Activated naive CD4-positive, alpha-beta T cell treated with anti-CD3 and anti-CD28 coated beads for 36 hours (primary cell): ENCODE measurements at places on chromosomes 2 and 18. TPM values are rescaled to one million over a fixed set of nuclear protein-coding genes. Genes with fewer than 3 reads are reported as not detected.

The SLC9A4 gene
- 0.10 TPM for total RNA-seq

The SNTG2 gene
- 1.0 TPM for total RNA-seq

The ALPI gene
- total RNA-seq: not detected

The CMPK2 gene
- total RNA-seq: 7.7 TPM

The REG3A gene
- not detected for total RNA-seq

The IL1B gene
- not detected for total RNA-seq

DNA sequence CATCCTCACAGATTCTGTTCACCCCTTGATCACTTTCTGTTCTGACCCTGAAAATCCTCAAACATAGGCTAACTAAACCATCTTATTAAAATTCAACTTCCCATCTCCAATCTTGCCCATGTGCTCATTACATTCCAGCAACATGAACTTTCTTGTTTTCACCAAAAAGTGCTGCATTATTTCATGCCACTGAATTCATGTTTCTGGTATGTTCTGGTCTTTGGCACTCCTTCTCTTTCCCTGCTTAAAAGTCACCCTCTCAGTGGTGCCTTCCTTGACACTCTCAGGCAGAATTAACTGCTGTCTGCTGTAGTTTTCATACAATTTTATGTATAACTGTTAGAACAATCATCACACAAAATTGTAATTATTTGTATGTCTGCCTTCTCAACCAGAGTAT, 247.7 kb upstream of the RBMS1 start:
- H3K27me3 ChIP-seq: no peaks in the 10 kb centered on the region
- H3K4me1 ChIP-seq: peaks cover 2% of the 10 kb centered on the region

DNA sequence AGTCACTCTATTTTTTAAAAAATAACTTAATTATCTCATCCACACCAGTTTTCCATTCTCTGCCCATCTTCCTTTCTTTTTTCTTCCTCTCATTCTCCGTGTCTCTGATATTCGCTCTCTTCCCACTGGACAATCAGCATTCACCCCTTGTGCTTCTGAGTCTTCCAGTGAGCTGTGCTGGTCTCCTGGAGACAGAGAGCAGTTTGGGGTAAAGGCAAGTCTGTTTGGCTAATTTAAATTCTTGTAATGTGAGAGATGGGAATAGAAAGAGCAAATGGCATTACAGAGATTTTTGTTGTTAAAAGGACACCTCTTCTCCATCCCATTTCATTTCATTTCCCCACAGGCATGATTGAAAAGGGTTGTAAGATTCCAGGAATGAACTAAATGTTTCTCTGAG, 107.5 kb downstream of the DTNA start:
- no peak overlapping the region for H3K4me3 ChIP-seq
- no peak overlapping the region for H3K27ac ChIP-seq
- peaks cover 10% of the 10 kb centered on the region for H3K27me3 ChIP-seq
- DNase-seq: no peak
- H3K4me1 ChIP-seq: no peaks in the 10 kb centered on the region

- DNase-seq: no peak
- H3K4me3 ChIP-seq: no peak overlapping the region
- no peaks in the 10 kb centered on the region for H3K27me3 ChIP-seq
- no peak overlapping the region for H3K27ac ChIP-seq
These were observed 415.5 kb downstream of the CBLN2 start for GRCh38 chr18:72128649-72129048.

DNA sequence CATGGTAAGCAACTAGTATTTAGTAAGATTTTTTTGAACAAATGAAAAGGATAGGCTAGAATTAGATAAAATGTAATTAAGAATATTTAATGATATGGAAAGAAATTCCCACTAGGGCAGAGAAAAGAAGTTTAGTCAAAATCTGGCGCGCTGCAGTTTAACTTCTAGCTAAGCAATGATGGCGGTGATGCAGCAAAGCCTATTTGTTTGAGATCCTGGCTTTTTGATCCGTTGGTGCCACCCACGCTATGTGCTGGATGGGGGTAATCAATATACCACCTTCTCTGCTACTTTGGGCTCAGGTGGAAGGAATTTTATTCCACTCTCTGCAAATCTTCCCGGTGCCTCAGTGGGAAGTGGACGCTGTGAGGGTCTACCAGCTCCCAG, 421 bp upstream of the FAM171B start:
- H3K36me3 ChIP-seq: no peaks in the 10 kb centered on the region
- no peak for DNase-seq
- peaks cover 9% of the 10 kb centered on the region for H3K4me1 ChIP-seq
- peak overlapping the region; percentile 30 for H3K4me3 ChIP-seq

GRCh38 chr2:85353876-85354285, 447 bp downstream of the RETSAT start:
- peaks cover 35% of the 10 kb centered on the region for H3K4me1 ChIP-seq
- H3K36me3 ChIP-seq: peaks cover 30% of the 10 kb centered on the region
- H3K4me3 ChIP-seq: peak overlapping the region; percentile 99
- H3K27me3 ChIP-seq: no peaks in the 10 kb centered on the region
- DNase-seq: peak; percentile 23

DNA sequence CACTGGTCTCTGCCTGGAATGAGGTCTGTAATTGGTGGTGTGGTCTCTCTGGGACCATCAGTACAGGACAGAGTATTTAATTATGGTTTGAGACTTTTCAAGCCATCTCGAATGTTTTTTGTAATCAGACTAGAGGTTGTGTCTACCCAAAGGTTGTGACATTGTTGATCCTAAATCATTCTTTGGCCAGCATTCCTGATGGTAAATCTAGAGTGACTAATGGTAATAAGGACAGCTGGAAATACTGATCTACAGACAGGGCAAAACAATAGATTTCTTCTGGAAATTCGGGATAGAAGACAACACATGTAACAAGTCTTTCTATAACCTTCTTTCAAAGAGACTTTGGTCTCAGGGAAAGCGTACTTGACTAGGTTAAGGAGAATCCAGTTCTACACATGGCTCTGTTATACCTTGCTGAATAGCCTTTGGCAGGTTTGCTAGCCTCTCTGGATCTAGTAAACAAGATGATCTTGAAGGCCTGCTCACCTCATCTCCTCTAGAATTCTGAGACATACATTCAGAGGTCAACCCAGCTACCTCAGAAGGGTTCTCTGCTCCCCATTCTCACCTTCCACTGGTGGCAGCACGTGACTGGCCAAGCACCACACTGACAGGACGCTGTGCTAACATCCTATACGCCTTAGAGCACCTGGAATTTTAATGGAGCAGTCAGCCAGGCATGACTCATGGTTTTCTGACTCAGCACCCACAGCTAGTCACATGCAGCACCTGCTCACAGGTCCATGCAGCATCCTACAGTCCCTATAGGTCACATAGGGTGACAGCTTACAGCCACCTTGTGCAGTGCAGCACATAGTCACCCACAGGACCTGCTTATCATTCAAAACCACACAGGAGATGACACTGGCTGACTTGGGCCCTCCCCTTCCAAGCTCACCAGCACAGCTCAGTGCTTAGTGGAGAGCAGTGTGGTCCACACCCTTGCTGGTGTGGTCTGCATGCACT, 12.2 kb downstream of the PLB1 start:
- H3K36me3 ChIP-seq: no peaks in the 10 kb centered on the region
- H3K27ac ChIP-seq: no peak overlapping the region
- DNase-seq: peak; percentile 27
- no peaks in the 10 kb centered on the region for H3K27me3 ChIP-seq

GRCh38 chr2:180015951-180016709, 9.0 kb upstream of the CWC22 start:
- H3K27ac ChIP-seq: no peak overlapping the region
- no peak for DNase-seq
- no peaks in the 10 kb centered on the region for H3K36me3 ChIP-seq
- no peak overlapping the region for H3K4me3 ChIP-seq
- H3K27me3 ChIP-seq: peaks cover 6% of the 10 kb centered on the region

- no peak overlapping the region for H3K4me3 ChIP-seq
- no peak overlapping the region for H3K27ac ChIP-seq
- no peaks in the 10 kb centered on the region for H3K27me3 ChIP-seq
These were observed 128.3 kb upstream of the HS6ST1 start for GRCh38 chr2:128446874-128447537.

DNA sequence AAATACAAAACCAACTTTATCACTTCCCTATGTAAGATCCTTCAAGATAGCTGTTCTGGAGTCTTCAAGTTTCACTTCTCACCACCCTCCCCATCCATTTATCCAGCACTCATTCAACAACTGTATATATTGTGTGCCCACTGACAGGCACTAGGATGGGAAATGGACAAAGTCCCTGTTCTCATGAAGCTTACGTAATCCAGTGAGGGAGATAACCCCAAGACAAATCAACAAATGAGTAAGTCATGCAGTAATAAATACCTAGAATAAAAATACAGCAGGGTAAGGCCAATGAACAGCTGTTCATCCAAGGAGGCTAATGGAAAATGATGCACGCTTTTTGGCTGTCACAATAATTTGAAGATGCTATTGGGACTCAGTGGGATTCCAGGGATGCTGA, 133.8 kb downstream of the MEMO1 start:
- no peak overlapping the region for H3K27ac ChIP-seq
- peaks cover 12% of the 10 kb centered on the region for H3K36me3 ChIP-seq
- no peak for DNase-seq
- no peaks in the 10 kb centered on the region for H3K4me1 ChIP-seq

GRCh38 chr2:240869109-240869955, 708 bp downstream of the AGXT start:
- no peaks in the 10 kb centered on the region for H3K27me3 ChIP-seq
- no peaks in the 10 kb centered on the region for H3K4me1 ChIP-seq
- H3K36me3 ChIP-seq: no peaks in the 10 kb centered on the region
- DNase-seq: no peak
